Activated T-cell treated with anti-CD3 and anti-CD28 coated beads, Interleukin-2, amount 50 U/mL, for 24 hours (primary cell): ENCODE measurements at places on chromosomes 1 and 21.
A peak's percentile ranks its signal among the peaks of the same experiment; 100 is the strongest.

- no peak overlapping the region for H3K27ac ChIP-seq
- no peaks in the 10 kb centered on the region for H3K27me3 ChIP-seq
- DNase-seq: no peak
- H3K36me3 ChIP-seq: no peaks in the 10 kb centered on the region
- H3K4me1 ChIP-seq: no peaks in the 10 kb centered on the region
These were observed 1019.6 kb downstream of the PLA2G4A start for GRCh38 chr1:187848321-187848720.

DNA sequence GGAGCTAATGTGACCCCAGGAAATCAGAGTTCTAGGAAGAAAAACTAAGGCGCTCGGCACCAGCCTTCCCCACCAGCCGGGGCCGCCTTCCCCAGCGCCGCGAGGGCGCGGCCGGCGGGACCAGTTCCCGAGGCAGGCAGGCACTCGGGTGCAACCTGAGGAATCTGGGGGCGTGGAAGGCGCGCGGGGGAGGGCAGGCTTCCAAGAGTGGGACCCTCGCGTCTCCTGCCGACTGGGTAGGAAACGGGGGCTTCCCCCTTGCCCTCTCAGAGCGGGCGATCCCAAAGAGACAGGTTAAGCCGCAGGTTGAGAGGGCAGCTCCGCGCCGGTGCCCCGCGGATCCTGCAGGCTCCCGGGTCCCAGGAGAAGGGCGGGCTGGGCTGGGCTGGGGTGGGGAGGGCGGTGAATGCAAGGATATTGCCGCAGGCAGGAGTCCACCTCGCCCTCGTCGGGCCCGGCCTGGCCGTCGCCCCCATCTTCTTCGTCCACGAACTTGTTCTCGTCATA, 431 bp downstream of the ARPC5 start:
- peaks cover 43% of the 10 kb centered on the region for H3K4me1 ChIP-seq
- peaks cover 51% of the 10 kb centered on the region for H3K36me3 ChIP-seq
- peak overlapping the region; percentile 100 for H3K27ac ChIP-seq
- H3K27me3 ChIP-seq: no peaks in the 10 kb centered on the region

- H3K27ac ChIP-seq: no peak overlapping the region
- H3K4me3 ChIP-seq: no peak overlapping the region
- peaks cover 70% of the 10 kb centered on the region for H3K27me3 ChIP-seq
- H3K4me1 ChIP-seq: peaks cover 33% of the 10 kb centered on the region
These were observed 3.9 kb upstream of the COL16A1 start for GRCh38 chr1:31707711-31708110.

GRCh38 chr1:116112388-116113140, 1.4 kb downstream of the MAB21L3 start:
- H3K36me3 ChIP-seq: no peaks in the 10 kb centered on the region
- H3K4me1 ChIP-seq: no peaks in the 10 kb centered on the region
- DNase-seq: no peak
- H3K4me3 ChIP-seq: no peak overlapping the region

DNA sequence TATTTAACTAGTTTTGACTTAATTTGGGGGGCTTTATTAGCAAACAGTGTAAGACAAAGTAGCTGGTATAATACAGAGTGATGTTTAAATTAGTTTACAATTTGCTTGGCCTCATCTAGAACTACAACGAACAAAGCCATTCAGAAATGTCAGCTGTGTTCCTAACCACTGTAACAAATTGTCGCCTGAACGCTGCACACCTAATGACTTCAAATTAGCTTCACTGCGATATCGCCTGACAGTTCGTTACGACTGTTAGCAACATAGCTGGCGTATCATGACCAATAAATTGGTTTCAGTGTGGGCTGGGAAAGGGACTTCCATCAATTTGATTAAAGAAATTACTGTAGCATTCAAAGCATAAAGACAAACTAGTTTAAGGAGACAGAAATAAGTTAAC, 139.8 kb upstream of the USH2A start:
- no peaks in the 10 kb centered on the region for H3K4me1 ChIP-seq
- no peaks in the 10 kb centered on the region for H3K27me3 ChIP-seq
- H3K4me3 ChIP-seq: no peak overlapping the region
- H3K36me3 ChIP-seq: no peaks in the 10 kb centered on the region

DNA sequence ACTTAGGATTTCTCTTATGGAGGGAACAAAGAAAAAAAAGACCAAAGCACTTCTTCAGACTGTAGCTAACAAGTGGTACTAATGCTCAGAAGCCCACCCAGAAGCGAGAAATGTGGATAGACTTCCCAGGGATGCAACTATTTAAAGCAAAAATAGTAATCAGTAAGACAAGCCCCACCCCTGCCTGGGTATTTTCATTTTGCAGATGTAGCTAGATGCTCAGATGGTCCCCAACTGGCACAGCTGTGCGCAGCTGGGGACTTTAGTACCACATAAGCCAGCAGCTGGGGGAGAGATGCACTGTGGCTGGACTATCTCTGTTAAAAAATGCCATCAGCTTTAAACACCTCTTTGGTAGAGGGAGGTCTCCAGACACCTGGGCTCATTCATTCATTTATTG, 77.8 kb upstream of the SPAG17 start:
- no peak overlapping the region for H3K4me3 ChIP-seq
- no peak overlapping the region for H3K27ac ChIP-seq

DNA sequence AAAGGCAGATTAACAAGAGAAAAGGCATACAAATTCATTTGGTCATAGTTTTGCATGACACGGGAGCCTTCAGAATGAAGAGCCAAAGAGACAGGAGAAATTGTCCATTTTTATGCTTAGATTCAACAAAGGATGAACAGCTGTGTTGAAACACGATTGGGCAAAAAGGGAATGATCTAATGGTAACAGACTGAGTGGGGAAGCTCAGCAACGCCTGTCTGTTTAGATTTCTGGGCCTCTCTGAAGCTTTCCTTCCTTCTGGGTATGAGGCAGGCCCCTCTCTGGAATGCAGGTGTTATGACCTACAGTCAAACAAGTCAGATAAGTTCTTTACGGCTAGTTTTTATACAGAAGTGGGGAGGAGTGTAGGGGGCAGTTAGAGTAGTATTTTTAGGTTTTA, 154.6 kb downstream of the RGS7 start:
- H3K36me3 ChIP-seq: no peaks in the 10 kb centered on the region
- H3K27ac ChIP-seq: no peak overlapping the region
- DNase-seq: no peak
- no peaks in the 10 kb centered on the region for H3K27me3 ChIP-seq

DNA sequence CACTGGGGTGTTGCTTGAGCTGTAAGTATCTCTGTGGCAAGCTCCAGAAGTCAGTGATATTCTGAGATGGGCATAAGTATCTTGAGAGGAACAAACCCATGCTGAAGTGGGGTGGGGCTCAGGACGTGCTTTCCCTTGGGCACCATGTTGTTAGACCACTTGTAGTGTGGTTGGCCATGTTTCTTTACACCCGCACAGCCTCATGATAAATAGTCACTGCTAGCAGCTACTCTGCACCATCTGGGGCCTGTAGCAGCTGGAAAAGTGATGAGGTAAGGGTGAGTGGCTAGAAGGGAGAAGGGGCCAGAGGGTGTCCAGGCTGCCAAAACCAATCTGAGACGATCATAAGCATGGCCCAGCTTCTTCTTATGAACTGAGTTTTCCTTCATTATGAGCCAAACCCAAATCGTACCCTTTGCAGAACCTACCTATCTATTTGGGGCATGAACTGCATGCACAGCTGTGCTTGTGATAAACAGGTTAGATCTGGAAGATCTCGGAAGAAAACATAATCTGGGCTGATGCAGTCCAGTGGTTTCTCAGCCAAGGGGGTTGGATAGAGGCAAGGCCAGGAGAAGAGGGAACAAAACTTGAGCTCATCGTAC, 91.9 kb upstream of the IRF2BP2 start:
- H3K27me3 ChIP-seq: no peaks in the 10 kb centered on the region
- no peaks in the 10 kb centered on the region for H3K36me3 ChIP-seq
- no peak for DNase-seq
- no peak overlapping the region for H3K4me3 ChIP-seq
- peaks cover 18% of the 10 kb centered on the region for H3K4me1 ChIP-seq
